Esophagus squamous epithelium (tissue), 5 donors: ENCODE measurements at places on chromosomes 11 and 22.

DNA sequence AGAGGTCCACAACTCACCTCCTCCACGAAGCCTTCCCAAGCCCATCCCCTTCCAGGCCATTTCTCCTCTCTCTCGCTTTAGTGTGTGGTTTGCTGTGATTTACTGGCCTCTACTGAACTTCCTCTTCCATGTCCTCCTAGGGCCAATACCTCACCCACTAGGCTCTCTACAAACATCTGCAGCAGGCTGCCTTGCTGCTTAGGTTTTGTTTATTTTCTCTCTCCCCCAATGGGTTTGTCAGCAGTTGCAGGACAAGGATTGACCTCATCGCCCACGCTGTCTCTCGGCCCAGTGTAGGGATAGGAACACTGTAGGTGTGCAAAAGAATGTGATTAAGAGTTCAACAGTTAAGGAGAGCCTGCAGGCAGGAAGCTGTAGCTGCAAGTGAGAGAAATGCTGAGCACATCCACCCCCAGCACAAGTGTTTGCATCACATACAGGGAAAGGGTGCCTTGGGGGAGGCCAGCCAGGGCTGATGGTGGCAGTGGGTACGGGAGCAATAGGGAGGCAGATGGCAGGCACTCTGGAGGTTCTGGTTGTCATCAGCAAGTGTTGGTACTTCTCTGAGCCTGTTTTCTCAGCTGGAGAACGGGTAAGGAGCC, 1.4 kb downstream of the PC start:
- DNase-seq: no peak

- no peak for DNase-seq
These were observed 45.2 kb downstream of the NEU3 start for GRCh38 chr11:75033916-75034315.

- no peak for DNase-seq
These were observed 151.6 kb downstream of the FAT3 start for GRCh38 chr11:92376146-92376599.

DNA sequence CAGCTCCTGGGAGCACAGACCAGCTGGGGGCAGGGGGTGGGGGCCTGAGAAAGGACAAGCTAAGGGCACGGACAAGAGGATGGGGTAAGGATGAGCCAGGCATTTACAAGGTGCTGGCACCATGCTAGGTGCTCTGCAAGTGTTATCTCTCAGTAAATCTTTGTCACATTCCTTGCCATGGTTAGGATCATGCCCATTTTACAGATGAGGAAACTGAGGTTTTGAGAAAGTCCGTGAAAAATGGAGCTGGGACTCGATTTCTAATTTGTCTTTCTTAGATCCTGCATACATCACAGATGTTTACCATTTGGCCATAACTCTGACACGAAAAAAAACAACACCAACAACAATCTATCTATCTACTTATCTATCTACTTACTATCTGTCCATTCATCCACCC, 429.7 kb downstream of the MIAT start:
- DNase-seq: no peak

DNA sequence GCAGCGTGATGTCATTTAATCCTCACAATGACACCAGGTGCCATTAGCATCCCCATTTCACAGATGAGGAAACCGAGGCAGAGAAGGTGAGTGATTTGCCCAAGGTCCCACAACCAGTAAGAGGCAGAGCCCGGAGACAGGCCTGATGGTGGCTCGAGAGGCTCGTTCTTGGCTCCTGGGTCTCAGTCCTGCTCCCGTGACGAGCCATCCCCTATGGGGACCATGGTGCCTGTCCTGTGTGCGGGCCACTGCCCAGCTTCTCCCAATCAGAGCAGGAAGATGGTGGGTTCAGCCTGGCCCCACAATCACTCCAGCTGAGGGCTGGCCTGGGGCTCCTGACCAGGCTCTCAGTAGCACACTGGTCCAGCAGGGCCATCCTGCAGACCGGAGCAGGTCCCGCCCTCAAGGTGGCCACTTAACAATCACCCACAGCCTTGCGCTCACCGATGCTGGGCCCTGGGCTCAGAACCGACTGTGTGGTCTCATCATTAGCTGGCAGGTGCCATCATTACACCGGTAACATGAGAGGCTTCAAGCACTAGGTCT, 3.6 kb downstream of the ALDH3B1 start:
- no peak for DNase-seq

DNA sequence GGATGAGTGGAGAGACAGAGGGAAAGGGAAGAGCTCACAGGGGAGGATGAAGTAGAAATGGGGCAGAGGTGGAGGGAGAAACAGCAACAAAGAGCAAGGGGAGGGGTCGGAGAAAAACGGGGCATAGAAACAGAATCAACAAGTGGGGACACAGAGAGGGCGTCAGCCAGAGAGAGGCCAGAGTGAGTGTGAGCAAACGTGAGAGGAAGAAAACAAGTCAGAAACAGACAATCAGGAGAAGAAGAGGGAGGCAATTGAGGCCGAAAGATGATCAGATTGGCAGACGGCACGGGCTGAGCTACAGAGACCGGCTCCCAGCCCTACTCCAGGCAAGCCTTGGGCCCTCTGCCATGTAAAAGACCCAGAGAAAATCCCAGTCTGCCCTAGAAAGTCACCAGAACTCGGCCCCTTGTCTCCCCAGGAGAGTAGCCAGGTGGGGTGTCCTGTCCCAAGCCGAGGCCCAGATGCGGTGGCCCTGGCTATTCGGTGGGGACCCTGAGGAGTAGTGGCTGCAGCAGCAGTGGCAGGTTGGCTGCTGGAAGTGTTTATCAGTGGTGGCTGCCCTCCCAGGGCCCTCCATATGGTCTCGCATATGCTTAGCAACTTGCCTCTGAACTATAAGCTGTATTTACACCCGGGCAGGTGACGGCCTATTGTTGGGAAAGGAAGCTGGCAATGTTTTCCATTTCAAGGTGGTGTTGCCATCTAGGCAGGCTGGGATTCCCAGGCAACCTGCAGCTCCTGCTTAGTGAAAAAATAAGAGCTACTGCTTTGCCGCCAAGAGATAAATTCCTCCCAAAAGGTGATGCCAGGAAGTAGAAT, 14.8 kb upstream of the TSPAN18 start:
- DNase-seq: no peak

DNA sequence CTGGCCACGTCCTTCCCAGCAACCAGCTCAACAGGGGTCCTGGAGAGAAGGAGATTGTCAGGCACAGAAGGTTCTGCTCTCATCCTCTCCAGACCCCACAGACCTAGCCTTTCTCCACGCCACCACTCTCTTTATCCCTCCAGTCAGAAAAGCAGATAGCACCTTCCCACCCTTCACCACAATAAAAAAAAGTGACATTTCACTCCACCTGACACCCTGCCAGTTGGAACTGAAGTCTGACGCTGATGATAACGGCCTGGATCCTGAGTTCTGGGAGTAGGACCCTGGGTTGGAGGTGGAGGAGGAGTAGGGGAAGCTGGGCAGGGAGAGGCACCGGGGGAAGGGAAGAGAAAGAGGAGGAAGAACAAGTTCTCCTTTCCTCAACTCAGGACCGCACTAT, 127.5 kb upstream of the ANO1 start:
- DNase-seq: no peak

- no peak for DNase-seq
These were observed 1282.9 kb downstream of the TBC1D22A start for GRCh38 chr22:48045369-48045768.

GRCh38 chr11:59141191-59141590, 1.5 kb upstream of the FAM111A start:
- no peak for DNase-seq

GRCh38 chr11:63629426-63629825, 15.2 kb upstream of the PLAAT3 start:
- DNase-seq: no peak

- no peak for DNase-seq
These were observed 193.4 kb upstream of the KIRREL3 start for GRCh38 chr11:127193950-127194349.
